Dermis lymphatic vessel endothelial cell (primary cell): ENCODE measurements at places on chromosomes 4 and X. TPM values are rescaled to one million over a fixed set of nuclear protein-coding genes. Genes with fewer than 3 reads are reported as not detected.

Gene DUSP9
- 0.09 TPM in 1 of 2 replicates, not detected in the other for total RNA-seq

Gene FRMPD3
- total RNA-seq: not detected in 2 replicates

Gene PNMA5
- total RNA-seq: not detected in 2 replicates

Gene VEGFD
- total RNA-seq: 0.11 and 0.17 TPM in 2 replicates

Gene EMCN
- total RNA-seq: 82.2 and 82.9 TPM in 2 replicates

Gene GATB
- total RNA-seq: 8.6 and 9.3 TPM in 2 replicates

Gene ATP2B3
- under 0.01 TPM in 1 of 2 replicates, not detected in the other for total RNA-seq

Gene ZGRF1
- total RNA-seq: 4.1 and 5.3 TPM in 2 replicates

Gene MAGEB2
- not detected in 2 replicates for total RNA-seq

Gene SMS
- 156 and 170 TPM in 2 replicates for total RNA-seq

Gene TXK
- 0.09 and 0.11 TPM in 2 replicates for total RNA-seq

Gene SLC6A14
- not detected in 2 replicates for total RNA-seq

Gene TIGD2
- 2.9 and 5.1 TPM in 2 replicates for total RNA-seq

Gene GJB1
- not detected in 2 replicates for total RNA-seq

Gene MSMO1
- total RNA-seq: 34.5 and 45.6 TPM in 2 replicates

Gene IRS4
- total RNA-seq: under 0.01 and 0.09 TPM in 2 replicates

Gene NWD2
- total RNA-seq: under 0.01 TPM in 1 of 2 replicates, not detected in the other

Gene SLC16A2
- total RNA-seq: 0.43 and 1.1 TPM in 2 replicates

Gene POU3F4
- not detected in 2 replicates for total RNA-seq

Gene TEX28
- total RNA-seq: not detected in 2 replicates

Gene SCOC
- total RNA-seq: 42.3 and 45.0 TPM in 2 replicates

Gene NUP62CL
- 0.11 TPM in 1 of 2 replicates, not detected in the other for total RNA-seq

Gene TMEM185A
- total RNA-seq: 24.8 and 25.7 TPM in 2 replicates

Gene C4orf36
- total RNA-seq: 0.22 and 0.52 TPM in 2 replicates

Gene GPR34
- total RNA-seq: not detected in 2 replicates

Gene UNC5C
- total RNA-seq: not detected in 2 replicates

Gene MAMLD1
- 0.52 and 0.65 TPM in 2 replicates for total RNA-seq

Gene KLF8
- total RNA-seq: 0.11 and 0.26 TPM in 2 replicates

Gene DCAF12L2
- total RNA-seq: not detected in 2 replicates

Gene GPC4
- total RNA-seq: under 0.01 TPM in 2 replicates

Gene TMSB15B
- 5.7 and 5.9 TPM in 2 replicates for total RNA-seq

Gene POU4F2
- not detected in 2 replicates for total RNA-seq

Gene SPANXD
- total RNA-seq: not detected in 2 replicates

Gene NDST4
- total RNA-seq: not detected in 2 replicates

Gene NPY1R
- total RNA-seq: under 0.01 and 0.09 TPM in 2 replicates

Gene IQCM
- not detected in 2 replicates for total RNA-seq

Gene MAGEH1
- total RNA-seq: 13.3 and 15.2 TPM in 2 replicates

Gene CXorf65
- total RNA-seq: not detected in 2 replicates

Gene RBMXL3
- total RNA-seq: not detected in 2 replicates

Gene MFAP3L
- 4.0 and 32.6 TPM in 2 replicates for total RNA-seq

Gene SRD5A3
- total RNA-seq: 7.6 and 7.8 TPM in 2 replicates

Gene NPY2R
- total RNA-seq: not detected in 2 replicates

Gene PASD1
- total RNA-seq: not detected in 2 replicates

Gene GPR173
- total RNA-seq: 1.1 and 1.5 TPM in 2 replicates

Gene STPG2
- total RNA-seq: under 0.01 and 0.17 TPM in 2 replicates

Gene CLDN2
- total RNA-seq: not detected in 2 replicates

Gene ZNF141
- total RNA-seq: 11.6 and 13.5 TPM in 2 replicates

Gene GPRIN3
- 0.69 and 0.87 TPM in 2 replicates for total RNA-seq

Gene CITED1
- 0.17 and 0.33 TPM in 2 replicates for total RNA-seq

Gene TRAM1L1
- total RNA-seq: 0.22 and 1.0 TPM in 2 replicates

Gene MSX1
- 0.87 and 1.2 TPM in 2 replicates for total RNA-seq
